ENCODE measurements at places on chromosomes 16 and 17.

GRCh38 chr16:24858219-24859041 is 12.7 kb downstream of the SLC5A11 start:
- DNase-seq = peak; percentile 54

DNA sequence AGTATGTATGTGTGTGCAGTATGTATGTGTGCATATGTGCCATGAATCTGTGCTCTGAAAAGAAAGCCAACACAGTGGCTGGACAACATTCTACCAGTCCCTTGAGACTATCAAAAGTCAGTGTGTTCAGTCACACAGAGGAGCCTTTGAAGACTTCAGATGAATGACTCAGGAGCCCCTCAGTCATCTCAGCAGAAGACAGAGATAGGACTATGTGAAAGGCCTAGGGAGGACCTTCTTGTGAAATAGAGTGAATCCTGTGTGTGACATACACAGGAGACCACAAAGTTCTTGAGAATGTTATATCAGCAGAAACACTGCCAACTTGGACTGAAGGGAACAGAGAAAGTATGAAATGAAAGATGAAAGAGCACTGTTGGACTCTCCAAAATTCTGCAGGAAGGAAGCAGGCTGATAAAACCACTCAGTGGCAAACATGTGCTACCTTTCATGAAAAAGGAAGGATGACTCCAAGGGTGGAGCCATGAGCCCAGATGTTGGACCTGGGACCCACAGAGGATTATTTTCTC is 108.4 kb downstream of the METRNL start:
- no peak for DNase-seq

DNA sequence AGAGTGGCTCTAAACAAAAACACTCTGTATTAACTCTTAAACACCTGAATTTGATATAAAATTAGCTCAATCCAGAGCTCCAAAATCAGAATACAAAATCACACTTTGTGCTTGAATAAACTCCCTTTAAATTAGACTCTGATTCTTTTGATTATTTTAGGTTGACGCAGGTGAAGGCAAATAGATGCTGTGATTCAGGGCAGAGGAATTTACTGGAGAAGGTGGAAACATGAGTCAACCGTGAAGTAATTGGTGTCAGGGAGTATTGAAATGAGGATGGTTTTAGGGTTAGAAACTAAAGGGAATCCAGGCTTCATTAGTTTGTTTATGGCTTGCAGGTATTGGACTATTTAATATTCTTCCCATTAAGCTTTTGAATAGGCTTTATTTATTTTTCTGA is 37.1 kb upstream of the TEKT1 start:
- DNase-seq = peak; percentile 3

GRCh38 chr16:88012360-88012759 is 61.1 kb downstream of the BANP start:
- no peak for DNase-seq

- no peak for DNase-seq
Measured at GRCh38 chr16:11097094-11097786, 152.9 kb downstream of the CLEC16A start.

GRCh38 chr17:65743308-65743655 is 181.8 kb upstream of the AXIN2 start:
- DNase-seq = peak; percentile 65

- no peak for DNase-seq
Measured at GRCh38 chr17:55383771-55384642, 37.6 kb downstream of the MMD start.

- DNase-seq = no peak
Measured at GRCh38 chr16:60792437-60792836, 1243.8 kb downstream of the CDH8 start.

DNA sequence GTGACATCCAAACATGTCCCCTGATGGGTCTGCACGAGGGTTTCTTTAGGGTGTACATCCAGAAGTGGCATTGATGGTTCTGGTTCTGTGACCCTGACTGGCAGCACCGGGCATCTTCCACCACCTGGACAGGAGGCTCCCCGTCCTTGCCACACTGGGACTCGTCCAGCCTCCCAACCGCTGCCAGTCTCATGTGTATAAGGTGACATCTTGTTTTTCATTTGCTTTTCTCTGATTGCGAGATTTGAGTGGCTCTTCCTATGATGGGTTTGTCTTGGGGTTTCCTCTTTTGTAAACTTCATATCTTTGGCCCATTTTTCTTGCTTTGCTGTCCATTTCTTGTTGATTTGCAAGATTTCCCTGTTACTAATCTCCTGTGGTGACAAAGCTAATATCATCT is 9.2 kb upstream of the LIMD2 start:
- DNase-seq = no peak

GRCh38 chr17:42286411-42287221 is 1.7 kb upstream of the STAT5A start:
- DNase-seq = no peak

GRCh38 chr16:85718682-85719081 is 29.9 kb upstream of the GINS2 start:
- no peak for DNase-seq

DNA sequence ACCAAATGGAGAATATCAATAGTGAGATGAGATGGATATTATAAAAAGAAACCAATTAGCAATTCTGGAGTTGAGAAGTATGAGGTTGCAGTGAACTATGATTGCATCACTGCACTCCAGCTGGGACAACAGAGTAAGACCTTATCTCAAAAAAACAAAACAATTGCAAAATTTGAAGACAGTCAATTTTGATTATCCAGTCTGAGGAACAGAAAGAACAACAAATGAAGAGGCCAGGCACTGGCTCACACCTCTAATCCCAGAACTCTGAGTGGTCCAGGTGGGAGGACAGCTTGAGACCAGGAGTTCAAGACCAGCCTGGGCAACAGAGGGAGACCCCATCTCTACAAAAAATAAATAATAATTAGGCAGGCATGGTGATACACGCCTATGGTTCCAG is 35.0 kb downstream of the USP32 start:
- peak; percentile 71 for DNase-seq

DNA sequence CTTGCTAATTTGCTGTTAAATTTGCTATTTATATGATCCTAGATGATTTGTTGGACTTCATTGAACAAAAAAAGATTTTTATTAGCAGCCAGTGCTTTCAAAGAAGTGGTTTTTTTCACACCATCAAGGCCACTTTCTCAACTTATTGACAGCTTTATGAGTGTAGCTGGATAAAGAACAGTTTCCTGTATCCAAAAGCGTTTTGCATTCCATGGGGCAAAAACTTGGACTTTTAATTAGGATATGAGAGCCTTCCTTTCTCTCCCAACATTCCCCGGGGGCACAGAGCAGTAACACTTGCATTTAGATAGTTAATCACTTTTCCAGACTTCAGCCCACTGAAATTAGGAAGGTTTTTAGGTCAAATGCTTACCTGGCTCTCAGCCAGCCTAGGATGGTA is 177.1 kb upstream of the ELAC2 start:
- no peak for DNase-seq

- no peak for DNase-seq
Measured at GRCh38 chr17:72946156-72946555, 146.3 kb downstream of the SLC39A11 start.

DNA sequence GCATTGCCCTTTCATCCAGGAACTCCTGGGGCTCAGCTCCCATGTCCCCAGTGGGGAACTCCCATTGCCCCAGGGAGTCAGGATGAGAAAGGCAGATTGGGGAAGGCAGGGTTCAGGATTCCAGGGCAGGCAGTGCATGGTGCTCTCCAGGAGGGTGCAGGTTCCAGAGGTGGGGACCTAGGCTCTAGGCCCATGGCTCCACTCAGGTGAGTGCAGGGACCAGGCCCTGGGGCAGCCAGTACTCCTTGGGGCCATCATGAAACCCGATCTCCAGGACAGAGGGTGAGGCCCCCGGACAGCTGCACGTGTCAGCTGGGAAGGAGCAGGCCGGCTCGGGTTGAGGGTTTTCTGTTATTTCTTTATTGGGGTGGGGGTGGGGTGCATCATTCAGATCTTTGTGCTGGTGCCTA is 1.3 kb upstream of the MTSS2 start:
- DNase-seq = no peak

GRCh38 chr16:77457046-77457445 is 22.2 kb upstream of the ADAMTS18 start:
- DNase-seq = no peak

DNA sequence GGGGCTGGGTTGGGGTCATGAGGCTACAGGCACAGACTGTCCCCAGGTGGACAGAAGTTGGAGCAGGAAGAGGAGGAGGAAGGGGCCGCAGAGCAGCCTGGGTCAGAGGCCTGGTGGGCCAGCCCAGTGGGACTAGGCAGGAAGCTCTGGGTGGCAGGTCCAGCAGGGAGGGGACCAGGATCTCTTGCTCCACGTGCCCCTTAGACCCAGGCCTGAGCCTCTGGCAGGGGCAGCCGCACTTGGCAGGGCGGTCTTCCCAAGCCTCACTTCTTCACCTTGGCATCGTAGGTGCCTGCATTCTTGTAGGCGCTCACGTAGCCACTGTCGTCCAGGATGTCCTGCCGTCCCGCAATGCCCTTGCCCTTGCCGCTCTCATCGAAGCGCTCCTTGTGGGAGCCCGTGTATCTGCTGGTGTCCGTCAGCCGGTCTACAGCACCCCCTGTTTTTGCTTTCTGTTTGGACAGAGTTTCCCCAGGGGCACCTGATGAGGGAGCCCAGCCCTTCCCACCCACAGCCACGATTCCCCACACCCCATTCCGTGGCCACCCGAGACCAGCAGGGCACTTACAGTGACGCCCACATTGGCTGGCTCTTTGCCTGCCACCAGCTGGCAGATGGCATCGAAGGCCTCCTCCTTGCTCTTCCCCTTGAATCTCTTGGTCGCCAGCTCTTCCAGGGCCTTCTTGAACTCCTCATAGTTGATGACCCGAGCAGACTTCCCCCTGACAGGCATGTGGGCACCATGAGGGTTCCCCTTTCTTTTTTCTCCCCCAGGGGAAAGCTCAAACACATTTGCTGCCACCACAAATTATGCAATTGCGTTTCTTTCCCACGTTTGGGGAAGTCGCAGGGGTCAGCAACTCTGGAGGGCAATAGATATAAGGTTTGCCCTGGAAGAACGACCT is 3.1 kb downstream of the TPPP3 start:
- DNase-seq = no peak

GRCh38 chr17:58264407-58265103 is 16.2 kb downstream of the MPO start:
- no peak for DNase-seq

DNA sequence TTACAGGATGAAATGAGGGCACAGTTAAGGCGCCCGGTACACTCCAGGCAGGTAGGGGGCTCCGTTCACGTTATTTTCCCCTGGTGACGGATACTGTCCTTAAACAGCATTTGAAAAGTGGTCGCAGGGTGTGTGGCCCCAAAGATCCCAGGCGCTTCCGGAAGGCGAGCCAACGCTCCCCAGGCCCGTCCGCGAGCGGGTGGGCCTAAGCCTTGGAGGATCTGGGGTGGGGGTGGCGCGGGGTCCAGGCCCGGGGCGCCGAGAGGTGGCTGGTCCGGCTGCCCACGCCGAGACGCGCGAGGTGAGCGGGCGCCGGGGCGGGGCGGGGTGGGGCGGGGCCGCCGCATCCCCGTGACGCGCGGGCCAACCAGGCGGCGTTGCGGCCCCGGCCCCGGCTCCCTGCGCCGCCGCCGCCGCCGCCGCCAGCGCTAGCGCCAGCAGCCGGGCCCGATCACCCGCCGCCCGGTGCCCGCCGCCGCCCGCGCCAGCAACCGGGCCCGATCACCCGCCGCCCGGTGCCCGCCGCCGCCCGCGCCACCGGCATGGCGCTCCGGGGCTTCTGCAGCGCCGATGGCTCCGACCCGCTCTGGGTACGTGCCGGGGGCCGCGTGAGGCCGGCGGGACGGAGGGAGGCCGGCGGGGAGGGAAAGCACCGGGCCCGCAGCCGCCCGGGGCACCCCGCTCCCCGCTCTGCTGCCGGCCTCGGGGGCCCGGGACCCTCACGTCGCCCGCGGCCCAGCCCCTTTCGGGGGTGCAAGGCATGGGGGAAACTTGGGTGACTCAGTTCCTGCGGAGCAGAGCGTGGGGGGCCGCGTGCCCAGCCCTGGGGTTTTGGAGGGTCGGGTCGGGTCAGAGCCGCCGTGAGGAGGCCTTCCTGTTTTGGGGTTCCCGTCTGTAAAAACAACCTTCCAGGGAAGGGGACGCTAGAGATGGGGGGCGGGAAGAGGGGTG is at the start of gene ABCC1:
Gene ABCC1, plus strand, starts transcription at position 407 of the 951 bp plus-strand sequence. Its CDS starts 136 bp downstream, at position 543.
- DNase-seq = no peak

DNA sequence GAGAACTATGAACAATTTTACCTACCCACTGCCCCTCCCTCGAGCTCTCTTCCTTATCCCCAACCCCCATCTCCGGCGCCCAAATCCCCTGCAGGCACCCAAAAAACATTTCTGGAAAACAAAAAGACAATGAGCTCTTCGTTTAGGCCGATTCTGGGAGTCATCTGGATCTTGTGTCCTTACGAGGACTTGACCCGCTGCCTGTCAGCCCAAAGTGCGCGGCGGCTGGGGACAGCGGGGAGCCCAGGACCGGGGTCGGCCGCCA is 524 bp downstream of the STRADA start:
- DNase-seq = no peak

DNA sequence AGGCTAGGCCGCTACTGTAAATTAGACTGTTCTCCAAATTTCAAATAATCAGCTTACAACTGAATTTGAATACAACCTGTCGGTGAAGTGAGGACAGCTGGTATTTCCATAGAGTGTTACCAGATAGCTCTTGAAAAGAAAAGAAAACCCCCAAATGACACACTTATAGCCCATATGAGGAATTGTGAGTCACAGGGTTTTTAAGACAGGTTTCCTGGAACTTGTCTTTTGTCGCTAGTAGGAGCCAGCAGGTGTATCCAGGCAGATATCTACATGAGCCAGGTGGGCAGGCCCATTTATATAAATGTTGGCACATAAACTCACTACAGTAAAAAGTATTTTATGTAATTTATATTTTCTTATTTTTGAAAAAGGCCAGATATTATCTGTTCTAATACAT is 24.0 kb downstream of the TNRC6A start:
- no peak for DNase-seq

GRCh38 chr17:16537130-16537458 is 31.9 kb downstream of the ZNF287 start:
- DNase-seq = no peak

DNA sequence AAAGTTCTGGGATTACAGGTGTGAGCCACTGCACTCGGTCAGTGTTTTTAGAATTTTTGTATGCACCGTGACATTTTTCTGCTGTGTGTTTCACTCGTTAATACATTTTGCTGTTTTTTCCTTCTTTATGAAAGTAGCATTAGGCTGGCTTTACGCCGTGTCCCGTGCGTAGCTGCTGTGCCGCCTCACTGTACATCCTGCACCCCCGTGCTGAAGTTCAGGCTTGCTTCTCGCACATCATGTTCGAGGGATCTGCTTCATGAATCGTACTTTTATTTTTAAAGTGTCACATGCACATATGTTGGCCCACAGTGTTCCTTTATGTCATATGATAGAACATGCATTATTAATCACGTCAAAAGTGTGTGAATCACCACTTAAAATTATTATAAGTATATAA is 84.4 kb upstream of the ZNF750 start:
- DNase-seq = no peak

GRCh38 chr16:23595246-23595950 is 718 bp downstream of the NDUFAB1 start:
- peak; percentile 12 for DNase-seq

DNA sequence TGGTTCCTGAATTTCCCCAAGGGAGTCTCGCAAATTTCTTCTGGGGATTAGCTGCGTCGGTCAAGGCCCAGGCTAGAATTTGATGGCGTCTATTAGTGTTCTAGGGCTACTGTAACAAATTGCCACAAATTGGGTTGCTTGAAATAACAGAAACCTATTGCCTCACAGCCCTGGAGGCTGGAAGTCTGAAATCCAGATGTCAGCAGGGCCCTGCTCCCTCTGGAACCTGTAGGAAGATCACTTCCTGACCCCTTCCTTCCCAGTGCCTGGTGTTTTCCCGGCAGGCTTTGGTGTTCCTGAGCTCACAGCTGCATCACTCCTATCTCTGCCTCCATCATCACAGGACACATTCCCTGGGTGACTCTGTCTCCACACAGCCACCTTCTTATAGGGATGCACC is 24.4 kb downstream of the DHRS7C start:
- no peak for DNase-seq

Measured in iris pigment epithelial cell (primary cell).